Activated naive CD4-positive, alpha-beta T cell (primary cell): ENCODE measurements at places on chromosomes 7 and 10.

DNA sequence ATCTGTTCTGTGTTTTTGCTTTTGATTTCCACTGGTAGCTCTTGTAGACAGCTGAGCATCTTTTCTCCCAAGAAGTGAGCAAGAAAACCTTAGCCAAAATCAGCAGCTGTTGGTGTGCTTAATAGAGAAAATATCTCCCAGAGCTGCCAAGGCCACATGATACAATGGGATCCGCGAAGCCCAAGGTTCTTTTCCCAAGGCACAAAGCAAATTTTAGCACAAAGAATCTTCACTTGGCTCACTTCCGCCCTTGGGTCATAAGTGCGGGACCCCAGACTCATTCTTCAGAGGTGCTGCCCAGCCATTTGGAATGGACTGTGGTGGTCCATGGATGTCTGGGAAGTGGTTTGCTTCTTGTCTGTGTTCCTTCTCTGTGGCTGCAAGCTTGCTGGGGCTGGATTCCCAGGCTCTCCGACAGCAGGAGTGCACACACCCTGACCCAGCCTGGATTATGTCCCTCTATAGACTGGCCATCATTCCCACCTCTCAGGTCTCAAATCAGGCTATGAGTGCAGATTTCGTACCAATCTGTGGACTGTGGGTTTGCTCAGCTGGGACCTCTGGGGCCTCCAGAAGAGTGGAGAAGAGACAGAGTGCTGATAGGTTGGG, 93.0 kb upstream of the TMEM72 start:
- no peak for DNase-seq

DNA sequence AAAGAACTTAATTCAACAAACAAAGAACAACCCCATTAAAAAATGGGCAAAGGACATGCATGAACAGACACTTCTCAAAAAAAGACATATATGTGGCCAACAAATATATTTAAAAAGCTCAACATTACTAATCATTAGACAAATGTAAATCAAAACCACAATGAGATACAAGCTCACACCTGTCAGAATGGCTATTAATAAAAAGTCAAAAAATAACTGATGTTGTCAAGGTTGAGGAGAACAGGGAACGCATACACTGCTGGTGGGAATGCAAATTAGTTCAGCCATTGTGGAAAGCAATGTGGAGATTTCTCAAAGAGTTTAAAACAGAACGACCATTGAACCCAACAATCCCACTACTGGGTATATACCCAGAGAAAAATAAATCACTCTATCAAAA, 19.1 kb downstream of the ZFAND4 start:
- DNase-seq: no peak

DNA sequence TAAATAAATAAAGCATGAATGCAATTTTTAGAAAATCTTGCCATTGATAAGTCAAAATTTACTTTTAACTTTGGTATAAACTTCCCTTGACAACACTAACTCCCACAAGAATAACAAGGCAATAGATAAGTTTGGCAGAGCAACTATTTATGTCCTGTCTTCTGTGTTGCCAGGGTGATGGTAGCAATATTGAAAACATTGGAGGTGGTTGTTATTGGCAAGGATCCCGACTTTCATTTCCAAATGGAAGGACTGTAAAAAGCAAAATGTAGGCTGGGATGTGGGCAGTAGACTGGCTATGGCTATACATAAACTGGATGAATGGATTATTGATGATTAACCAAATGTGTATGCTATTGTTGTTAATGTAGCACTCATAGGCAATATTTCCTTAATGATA, 134.9 kb upstream of the CACNA2D1 start:
- no peak for DNase-seq

DNA sequence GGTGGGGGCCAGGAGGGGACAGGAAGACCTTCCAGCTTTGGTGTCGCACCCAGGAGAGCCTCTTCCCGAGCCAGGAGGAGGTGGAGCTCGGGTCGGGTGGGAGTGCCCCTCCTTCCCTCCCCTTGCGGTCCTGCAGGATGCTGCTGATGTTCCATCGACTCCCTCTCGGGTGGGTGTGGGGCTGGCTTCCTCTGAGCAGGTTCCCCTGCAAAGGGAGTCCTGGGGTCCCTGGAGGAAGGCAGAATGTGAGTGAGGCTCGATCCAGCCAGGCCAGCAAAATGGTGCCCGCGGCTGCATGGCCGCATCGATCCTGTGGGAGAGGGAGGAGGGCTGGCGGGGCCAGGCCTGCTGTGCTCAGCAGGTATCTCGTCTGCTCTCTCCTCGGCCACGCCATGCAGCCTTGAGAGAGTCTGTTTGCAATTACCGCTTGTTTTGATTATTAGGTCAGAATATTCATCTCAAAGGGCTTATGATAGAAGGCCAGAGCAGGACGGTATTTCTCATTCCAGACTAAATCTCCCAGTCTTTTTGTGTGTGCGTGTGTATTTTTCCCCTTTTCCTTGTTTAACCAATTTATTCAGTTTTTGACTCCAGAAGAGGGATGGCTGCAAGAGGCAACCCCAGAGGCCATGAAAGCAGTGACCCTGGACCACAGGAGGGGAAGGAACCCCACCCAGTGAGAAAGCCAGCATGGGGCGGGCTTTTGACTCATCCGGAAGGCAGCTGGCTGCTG, 137.3 kb upstream of the ZMIZ1 start:
- DNase-seq: no peak

GRCh38 chr10:72663971-72664370, 28.0 kb upstream of the MCU start:
- no peak for DNase-seq
